ENCODE measurements at places on chromosomes 3 and 15.

- DNase-seq = no peak
Observed at GRCh38 chr3:138943724-138944653, 2.9 kb downstream of the FOXL2 start.

- DNase-seq = no peak
Observed at GRCh38 chr15:42036112-42036905, 15.5 kb upstream of the PLA2G4E start.

GRCh38 chr3:192887701-192888100 lies 30.0 kb downstream of the MB21D2 start:
- DNase-seq = no peak

DNA sequence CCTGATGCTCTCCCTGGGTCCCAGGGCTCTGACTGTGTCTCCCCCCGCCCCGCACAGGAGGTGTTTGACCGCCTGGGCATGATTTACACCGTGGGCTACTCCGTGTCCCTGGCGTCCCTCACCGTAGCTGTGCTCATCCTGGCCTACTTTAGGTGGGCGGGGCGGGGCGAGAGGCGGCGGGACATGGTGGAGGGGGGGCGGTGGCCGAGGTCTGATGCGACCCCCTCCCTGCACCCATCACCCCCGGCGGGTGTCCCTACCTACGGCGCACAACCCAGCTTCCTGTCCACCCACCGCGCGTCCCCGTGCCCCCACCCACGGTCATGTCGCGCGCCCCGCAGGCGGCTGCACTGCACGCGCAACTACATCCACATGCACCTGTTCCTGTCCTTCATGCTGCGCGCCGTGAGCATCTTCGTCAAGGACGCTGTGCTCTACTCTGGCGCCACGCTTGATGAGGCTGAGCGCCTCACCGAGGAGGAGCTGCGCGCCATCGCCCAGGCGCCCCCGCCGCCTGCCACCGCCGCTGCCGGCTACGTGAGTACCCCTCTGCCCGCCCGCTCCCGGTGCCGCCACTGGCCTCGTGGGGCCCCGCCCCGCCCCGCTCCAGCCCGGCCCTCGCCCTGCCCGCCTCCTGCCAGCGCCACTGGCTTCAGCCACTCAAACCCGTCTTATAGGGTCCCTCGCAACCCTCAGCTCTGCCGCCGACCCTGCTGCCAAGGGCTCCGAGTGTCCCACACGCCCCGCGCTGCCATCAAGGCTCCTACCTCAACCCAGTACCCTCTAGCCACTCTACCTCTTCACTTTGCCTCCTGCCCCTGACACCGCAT lies 21.0 kb downstream of the PTH1R start:
- DNase-seq = peak; percentile 17

GRCh38 chr3:4754180-4755086 lies 224.8 kb upstream of the BHLHE40 start:
- DNase-seq = no peak

DNA sequence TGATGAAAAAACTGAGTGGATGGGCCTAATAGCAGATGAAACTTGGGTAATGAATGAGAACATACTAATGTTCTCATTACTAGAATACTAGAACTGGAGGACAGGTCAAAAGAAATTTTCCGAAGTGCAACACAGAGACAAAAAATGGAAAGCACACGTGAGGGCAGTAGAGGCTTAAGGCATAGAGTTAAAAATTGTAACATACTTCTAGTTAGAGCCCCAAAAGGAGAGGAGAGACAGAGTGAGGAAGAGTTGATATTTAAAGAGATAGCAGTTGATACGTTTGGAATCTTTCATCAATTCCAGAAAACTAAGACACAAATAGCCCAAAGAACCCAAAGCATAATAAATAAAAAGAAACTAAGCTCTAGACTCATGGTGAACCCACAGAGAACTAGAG lies 327.9 kb downstream of the SQOR start:
- no peak for DNase-seq

GRCh38 chr3:184480831-184481230 lies 80.8 kb upstream of the EPHB3 start:
- no peak for DNase-seq

- DNase-seq = peak; percentile 21
Observed at GRCh38 chr3:45688194-45688881, 858 bp upstream of the SACM1L start.

GRCh38 chr3:182807061-182807460 lies 13.8 kb downstream of the ATP11B start:
- DNase-seq = no peak

GRCh38 chr15:99385005-99385669 lies 133.9 kb downstream of the LRRC28 start:
- DNase-seq = no peak

GRCh38 chr15:27065151-27065550 lies 94.2 kb downstream of the GABRG3 start:
- no peak for DNase-seq

- DNase-seq = no peak
Observed at GRCh38 chr15:80586161-80586560, 108.9 kb upstream of the ABHD17C start.

GRCh38 chr15:74873756-74874424 lies 725 bp upstream of the SCAMP2 start:
- DNase-seq = no peak

GRCh38 chr3:177351206-177351605 lies 153.9 kb upstream of the TBL1XR1 start:
- DNase-seq = no peak

GRCh38 chr3:4029135-4029534 lies 229.9 kb downstream of the LRRN1 start:
- DNase-seq = no peak

DNA sequence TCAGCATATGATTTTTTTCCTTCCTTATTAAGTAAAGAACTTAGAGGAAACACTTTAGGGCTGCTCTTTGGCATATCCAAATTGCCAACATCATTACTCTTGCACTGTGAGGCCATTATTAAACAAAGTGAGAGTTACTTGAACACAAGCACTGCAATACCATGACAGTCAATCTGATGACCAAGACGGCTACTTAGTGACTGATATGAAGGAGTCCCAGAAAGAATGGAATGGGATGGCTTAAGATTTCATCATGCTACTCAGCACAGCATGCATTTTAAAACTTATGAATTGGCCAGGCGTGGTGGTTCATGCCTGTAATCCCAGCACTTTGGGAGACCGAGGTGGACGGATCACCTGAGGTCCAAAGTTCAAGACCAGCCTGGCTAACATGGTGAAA lies 55.2 kb downstream of the FAM98B start:
- DNase-seq = no peak
